ENCODE measurements at places on chromosomes 3 and 15. TPM values are rescaled to one million over a fixed set of nuclear protein-coding genes. Genes with fewer than 3 reads are reported as not detected.
A peak's percentile ranks its signal among the peaks of the same experiment; 100 is the strongest.

- no peaks in the 10 kb centered on the region for H3K36me3 ChIP-seq
- no peak overlapping the region for H3K27ac ChIP-seq
- peaks cover 38% of the 10 kb centered on the region for H3K27me3 ChIP-seq
- DNase-seq = no peak
- H3K4me1 ChIP-seq = no peaks in the 10 kb centered on the region
Observed at GRCh38 chr15:92394309-92395097, 822 bp downstream of the ST8SIA2 start.

The IQCF5 gene
- total RNA-seq = not detected

GRCh38 chr15:88649286-88649733, 10.5 kb downstream of the ISG20 start:
- no peaks in the 10 kb centered on the region for H3K36me3 ChIP-seq
- DNase-seq = no peak
- H3K27me3 ChIP-seq = no peaks in the 10 kb centered on the region
- no peak overlapping the region for H3K4me3 ChIP-seq

DNA sequence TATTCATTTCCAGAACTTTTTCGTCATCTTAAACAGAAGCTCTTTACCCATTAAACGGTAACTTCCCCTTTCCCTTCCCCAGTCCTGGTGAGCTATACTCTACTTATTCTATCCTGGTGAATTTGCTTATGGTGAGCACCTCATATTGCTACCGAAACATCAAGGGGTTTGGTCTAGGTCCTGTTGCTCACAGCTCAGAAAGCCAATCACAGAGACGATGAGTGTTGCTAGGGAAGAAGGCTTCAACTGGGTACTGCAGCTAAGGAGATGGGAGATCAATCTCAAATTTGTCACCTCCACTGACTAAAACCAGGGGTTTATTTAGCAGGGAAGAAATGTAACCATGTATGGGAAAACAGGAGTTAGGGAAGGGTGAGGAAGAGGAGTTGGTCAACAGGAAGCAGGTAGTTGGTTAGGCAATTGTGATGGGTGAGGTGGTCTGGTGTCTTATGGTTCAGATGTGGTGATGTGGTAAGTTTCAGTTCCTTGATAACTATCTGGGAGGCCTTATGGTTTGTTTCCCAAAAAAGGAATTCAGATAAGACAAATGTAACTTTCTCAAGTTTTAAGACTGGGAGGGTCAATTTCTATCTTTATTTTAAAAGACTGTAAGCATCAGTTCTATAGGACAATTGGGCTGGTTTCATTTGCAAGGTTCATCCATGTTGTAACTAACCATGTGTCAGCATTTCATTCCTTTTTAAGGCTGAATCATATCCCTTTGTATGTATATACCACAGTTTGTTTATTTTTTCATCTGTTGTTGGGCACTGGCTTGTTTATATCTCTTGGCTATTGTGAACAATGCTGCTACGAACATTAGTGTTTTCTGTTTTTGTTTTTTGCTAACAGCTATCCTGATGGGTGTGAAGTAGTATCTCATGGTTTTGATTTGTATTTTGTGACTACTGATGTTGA, 24.3 kb downstream of the ARHGAP11B start:
- H3K27ac ChIP-seq = no peak overlapping the region
- no peak overlapping the region for H3K4me3 ChIP-seq
- no peaks in the 10 kb centered on the region for H3K4me1 ChIP-seq
- H3K36me3 ChIP-seq = peaks cover 63% of the 10 kb centered on the region

- H3K4me1 ChIP-seq = no peaks in the 10 kb centered on the region
- H3K27ac ChIP-seq = no peak overlapping the region
- no peaks in the 10 kb centered on the region for H3K27me3 ChIP-seq
Observed at GRCh38 chr3:122403489-122403888, 12.4 kb downstream of the WDR5B start.

DNA sequence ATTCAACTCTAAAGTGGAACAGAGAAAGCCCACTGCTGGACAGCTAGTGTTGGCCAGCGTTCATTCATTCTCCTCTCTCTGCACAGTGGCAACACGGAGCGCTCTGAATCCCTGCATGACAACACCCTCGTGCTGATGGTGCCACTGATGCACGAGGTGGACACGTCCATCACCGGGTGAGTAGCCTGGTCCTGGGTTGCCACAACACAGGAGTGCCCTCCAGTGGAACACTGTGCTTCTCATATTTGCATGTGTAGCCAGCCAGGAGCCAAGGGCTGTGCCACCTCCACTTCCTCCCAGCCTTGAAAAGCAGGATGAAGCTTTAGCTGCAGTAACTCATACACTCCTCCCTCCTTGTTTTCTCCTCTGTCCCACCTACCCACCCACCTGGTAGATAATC, 120.0 kb upstream of the CTDSPL start:
- H3K27ac ChIP-seq = no peak overlapping the region
- peaks cover 40% of the 10 kb centered on the region for H3K27me3 ChIP-seq
- DNase-seq = no peak

The CSTA gene
- 0.44 TPM for total RNA-seq

DNA sequence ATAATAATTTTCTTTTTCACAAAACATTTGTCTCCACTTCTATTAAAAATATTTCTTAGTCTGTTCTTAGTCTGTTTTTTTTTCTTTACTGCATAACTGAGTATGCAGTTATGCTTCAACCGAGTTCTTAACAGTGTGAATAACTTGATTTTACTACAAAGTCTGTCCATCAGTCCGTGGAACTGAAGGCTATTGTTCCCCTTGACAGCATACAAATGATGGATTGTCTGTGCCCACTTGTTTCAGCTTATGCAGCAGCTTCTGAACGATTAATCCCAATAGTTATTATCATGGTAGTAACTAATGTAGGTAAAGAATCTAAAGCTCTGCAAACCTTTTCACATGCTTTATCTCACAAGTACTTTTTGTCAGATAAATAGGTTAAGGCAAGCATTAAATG, 150.7 kb downstream of the SSR3 start:
- H3K4me3 ChIP-seq = no peak overlapping the region
- DNase-seq = no peak
- H3K36me3 ChIP-seq = no peaks in the 10 kb centered on the region
- peaks cover 4% of the 10 kb centered on the region for H3K27me3 ChIP-seq
- no peaks in the 10 kb centered on the region for H3K4me1 ChIP-seq

The ELP6 gene
- 76.9 TPM for total RNA-seq

The ST3GAL6 gene
- total RNA-seq = not detected

DNA sequence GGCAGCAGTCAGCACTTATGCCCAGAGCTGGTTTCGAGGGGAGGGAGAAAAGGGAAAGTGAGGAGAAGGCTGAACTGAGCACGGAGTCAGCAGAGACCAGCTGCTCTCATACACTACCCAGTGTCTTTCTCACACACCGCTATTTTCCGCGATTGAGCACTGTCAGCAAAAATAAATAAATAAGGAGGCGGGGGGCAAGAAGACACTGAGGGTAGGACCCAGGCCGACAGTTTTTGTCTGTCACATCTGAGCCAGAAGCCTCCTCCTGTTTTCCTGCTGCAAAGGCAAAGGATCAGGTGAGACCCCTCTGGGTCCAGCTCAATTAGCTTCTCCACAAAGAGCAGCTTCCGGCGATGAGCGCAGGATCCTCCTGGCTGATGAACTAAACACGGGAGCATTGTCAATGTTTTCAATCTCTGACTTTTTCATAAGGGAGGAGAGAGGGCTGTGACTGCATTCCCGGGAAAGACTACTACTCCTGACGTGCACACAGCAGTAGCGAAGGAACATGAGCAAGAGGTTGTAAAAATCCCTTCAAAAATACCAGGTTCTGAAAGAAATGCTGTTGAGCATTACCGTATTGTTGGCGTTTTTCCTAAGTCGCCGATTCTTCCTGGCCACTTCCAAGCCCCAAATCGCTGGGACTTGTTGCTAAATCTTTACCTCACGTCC, 1.3 kb downstream of the FRMD5 start:
- H3K27ac ChIP-seq = no peak overlapping the region
- DNase-seq = no peak
- H3K27me3 ChIP-seq = peaks cover 39% of the 10 kb centered on the region
- H3K4me1 ChIP-seq = no peaks in the 10 kb centered on the region
- no peaks in the 10 kb centered on the region for H3K36me3 ChIP-seq

GRCh38 chr3:177034832-177035475, 162.3 kb downstream of the TBL1XR1 start:
- H3K36me3 ChIP-seq = peaks cover 74% of the 10 kb centered on the region
- no peak overlapping the region for H3K27ac ChIP-seq
- H3K27me3 ChIP-seq = no peaks in the 10 kb centered on the region
- no peak overlapping the region for H3K4me3 ChIP-seq
- peaks cover 5% of the 10 kb centered on the region for H3K4me1 ChIP-seq

The C3orf20 gene
- total RNA-seq = not detected

The ROPN1 gene
- total RNA-seq = not detected

- no peaks in the 10 kb centered on the region for H3K36me3 ChIP-seq
- H3K4me3 ChIP-seq = no peak overlapping the region
Observed at GRCh38 chr3:38576526-38577370, 72.7 kb downstream of the SCN5A start.

GRCh38 chr3:5184499-5184898, 3.0 kb upstream of the EDEM1 start:
- peaks cover 18% of the 10 kb centered on the region for H3K4me1 ChIP-seq
- H3K27ac ChIP-seq = no peak overlapping the region
- no peak overlapping the region for H3K4me3 ChIP-seq
- no peaks in the 10 kb centered on the region for H3K27me3 ChIP-seq
- H3K36me3 ChIP-seq = peaks cover 28% of the 10 kb centered on the region

GRCh38 chr15:99605490-99605931, 39.7 kb downstream of the MEF2A start:
- no peaks in the 10 kb centered on the region for H3K4me1 ChIP-seq
- H3K27ac ChIP-seq = no peak overlapping the region
- no peak for DNase-seq

The UROC1 gene
- total RNA-seq = not detected

DNA sequence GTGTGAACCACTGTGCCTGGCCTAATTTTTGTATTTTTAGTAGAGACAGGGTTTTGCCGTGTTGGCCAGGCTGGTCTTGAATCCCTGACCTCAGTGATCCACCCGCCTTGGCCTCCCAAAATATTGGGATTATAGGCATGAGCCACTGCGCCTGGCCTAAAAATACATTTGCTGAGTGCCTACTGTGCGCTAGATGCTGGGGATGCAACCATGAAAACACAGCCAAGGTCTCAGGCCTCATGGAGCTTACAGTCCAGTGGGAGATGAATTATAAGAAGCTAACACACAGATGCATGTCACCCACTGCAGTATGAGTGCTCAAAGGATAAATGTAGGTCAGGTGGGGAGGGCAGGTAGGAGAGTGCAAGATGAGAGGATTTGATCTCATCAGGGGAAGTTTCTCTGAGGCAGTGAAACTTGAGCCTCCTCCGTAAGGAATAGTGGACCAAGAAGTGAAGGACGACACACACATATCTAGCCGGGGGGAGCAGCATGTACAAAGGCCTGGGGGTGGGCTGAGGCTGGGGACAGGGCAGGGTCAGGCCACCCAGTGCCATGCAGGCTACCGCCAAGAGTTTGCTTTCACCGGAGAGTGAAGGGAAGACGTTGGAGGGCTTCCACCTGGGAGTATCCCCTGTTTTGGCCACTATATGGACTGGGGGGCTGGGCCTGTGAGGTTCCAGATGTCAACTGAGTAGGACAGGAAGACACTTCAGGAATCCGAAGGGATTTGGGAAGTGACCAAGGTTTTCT, 24.3 kb downstream of the IRAK2 start:
- H3K4me1 ChIP-seq = peaks cover 33% of the 10 kb centered on the region
- H3K4me3 ChIP-seq = no peak overlapping the region
- DNase-seq = no peak
- H3K27ac ChIP-seq = no peak overlapping the region
- no peaks in the 10 kb centered on the region for H3K36me3 ChIP-seq

DNA sequence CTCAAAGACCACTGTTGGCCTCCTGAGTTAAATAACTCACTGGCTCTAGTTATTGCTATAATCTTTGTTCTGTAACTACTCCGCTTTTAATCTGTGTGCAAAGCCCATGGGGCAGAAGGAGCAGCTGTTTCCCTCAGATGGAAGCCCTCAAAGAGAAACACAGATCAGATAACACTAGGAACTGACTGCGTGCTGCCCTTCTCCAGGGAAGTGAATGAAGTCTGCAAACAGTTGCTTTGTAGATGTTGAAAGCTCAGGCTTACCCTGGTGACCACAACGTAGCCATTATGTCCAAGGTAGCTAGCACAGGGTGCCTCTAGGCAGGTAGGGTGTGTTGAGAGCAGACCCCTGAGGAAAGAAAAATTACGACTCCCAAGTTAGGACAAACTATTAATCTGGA, 152.3 kb upstream of the STAC start:
- H3K4me1 ChIP-seq = no peaks in the 10 kb centered on the region
- H3K36me3 ChIP-seq = no peaks in the 10 kb centered on the region
- no peaks in the 10 kb centered on the region for H3K27me3 ChIP-seq
- H3K27ac ChIP-seq = no peak overlapping the region

DNA sequence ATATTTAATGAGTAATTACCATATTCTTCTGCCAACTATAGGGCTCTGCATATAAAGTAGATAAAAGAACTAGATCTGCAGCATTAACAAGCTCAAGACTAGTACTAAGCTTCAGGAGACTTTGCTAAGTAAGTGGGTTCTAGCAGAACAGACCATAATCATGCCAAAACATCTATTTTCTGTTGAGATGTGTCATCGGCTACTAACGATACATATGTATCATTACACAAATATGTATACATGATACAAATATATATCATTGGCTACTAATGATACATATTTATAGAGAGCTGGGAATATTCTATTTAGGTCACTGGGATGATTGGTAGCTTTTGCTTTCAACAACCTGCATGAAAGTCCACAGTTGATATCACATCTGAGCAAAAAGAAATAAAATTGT, 185.8 kb upstream of the DCBLD2 start:
- no peaks in the 10 kb centered on the region for H3K27me3 ChIP-seq
- no peaks in the 10 kb centered on the region for H3K36me3 ChIP-seq
- no peak overlapping the region for H3K27ac ChIP-seq
- no peaks in the 10 kb centered on the region for H3K4me1 ChIP-seq
- DNase-seq = no peak

DNA sequence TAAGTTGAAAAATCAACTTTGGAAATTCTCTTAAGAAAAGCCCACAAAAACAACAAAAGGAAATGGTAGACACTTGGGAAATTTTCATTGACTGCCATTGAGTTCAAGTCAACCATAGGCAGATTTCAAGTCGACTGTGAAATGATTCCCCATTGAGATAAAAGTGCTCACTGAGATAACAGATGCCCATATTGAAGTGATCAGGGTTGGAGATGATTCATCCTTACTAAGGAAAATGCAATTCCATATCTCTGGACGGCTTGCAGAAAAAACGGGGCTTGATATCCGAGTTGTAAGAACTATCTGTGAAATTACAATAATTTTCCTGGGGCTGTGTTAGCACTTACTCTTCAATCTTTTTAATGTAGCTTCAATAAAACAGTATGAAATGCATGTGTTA, 373.1 kb upstream of the THRB start:
- DNase-seq = no peak
- no peak overlapping the region for H3K27ac ChIP-seq
- no peaks in the 10 kb centered on the region for H3K27me3 ChIP-seq
- no peak overlapping the region for H3K4me3 ChIP-seq

The GPR15 gene
- 0.13 TPM for total RNA-seq

DNA sequence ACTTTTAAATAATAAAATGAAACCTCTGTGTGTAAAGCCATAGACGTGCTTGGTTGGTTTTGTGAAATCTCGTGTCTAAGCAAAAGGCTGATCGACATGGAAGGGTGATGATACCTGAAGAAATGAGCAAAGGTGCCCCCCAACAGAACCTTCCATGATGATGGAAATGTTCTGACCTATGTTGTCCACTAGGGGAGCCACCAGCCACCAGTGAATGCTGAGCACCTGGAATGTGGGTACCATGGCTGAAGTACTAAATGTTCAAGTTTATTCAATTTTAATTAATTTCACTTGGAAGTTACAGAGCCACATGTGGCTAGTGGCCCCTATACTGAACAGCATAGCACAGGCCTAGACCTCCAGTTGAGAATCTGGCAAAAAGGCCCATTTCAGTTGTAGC, 158.8 kb downstream of the POLR2M start:
- H3K36me3 ChIP-seq = no peaks in the 10 kb centered on the region
- no peaks in the 10 kb centered on the region for H3K4me1 ChIP-seq
- peaks cover 8% of the 10 kb centered on the region for H3K27me3 ChIP-seq
- peak; percentile 37 for DNase-seq
- H3K27ac ChIP-seq = no peak overlapping the region

The SUCNR1 gene
- 0.09 TPM for total RNA-seq

All from K562 (cell line).